Activated T-helper 1 cell treated with anti-CD3 and anti-CD28 coated beads, Interleukin-2, amount 50 U/mL, for 16 hours (primary cell): ENCODE measurements at places on chromosomes 4 and X.

- DNase-seq: no peak
These were observed 157.1 kb downstream of the TRIML1 start for GRCh38 chr4:188296331-188296730.

- no peak for DNase-seq
These were observed 33.0 kb downstream of the CCNG2 start for GRCh38 chr4:77190053-77190452.

DNA sequence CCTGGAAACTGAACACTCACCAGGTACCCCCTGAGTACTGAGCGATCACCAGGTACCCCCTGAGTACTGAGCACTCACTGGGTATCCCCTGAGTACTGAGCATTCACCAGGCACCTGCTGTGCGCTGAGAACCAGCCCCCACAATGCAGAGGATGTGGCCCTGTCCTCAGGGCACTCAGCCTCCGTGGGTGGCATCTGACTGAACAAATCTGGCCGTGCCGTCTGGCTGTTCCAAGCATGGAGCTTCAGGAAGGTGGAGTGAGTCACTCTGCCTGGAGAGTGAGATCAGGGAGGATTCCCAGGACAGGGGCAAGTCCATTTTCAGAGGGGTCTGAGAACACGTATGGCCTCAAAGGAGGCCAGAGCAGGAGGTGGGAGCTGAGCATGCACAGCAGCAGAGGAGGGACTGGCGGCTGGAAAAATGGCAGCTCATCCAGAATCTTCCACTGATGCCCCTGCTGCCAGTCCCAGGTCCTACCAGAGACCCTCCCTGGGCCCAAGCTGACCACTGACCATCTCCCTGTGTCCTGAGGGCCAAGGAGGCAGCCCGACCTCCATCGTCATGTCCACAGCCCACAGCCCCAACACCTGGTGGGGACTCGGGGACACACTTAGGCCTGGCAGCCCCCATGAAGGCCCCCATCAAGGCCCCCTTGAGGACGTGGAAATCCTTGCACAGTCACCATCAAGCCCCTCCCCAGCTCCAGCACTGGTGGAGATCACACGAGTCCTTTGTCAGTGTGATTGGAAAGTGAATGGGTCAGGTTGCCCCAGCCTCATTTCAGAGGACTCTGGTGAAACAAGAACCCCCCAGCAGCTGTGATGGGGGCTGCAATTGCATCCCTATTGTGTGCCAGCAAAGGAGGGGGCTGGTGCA, 94.1 kb downstream of the HMX1 start:
- DNase-seq: no peak

DNA sequence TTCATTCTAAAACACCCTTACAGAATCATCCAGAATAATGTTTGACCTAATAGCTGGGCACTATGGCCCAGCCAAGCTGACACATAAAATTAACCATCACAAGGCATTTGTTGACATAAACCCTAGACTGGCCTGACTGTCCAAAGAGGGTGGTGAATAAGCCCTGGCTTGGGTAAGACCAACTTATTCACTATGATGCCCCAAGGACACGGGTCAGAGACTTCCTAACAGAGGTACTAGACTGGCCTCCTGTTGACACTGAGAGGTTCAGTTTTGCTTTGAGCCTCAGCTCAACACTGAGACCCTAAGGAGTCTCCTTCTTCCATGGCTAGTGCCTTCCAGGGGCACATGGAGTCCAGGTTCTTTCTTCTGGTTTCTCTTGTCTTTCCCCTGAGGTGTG, 21.3 kb downstream of the FGF2 start:
- no peak for DNase-seq

GRCh38 chrX:72306851-72307645, 1.3 kb upstream of the CITED1 start:
- DNase-seq: no peak

DNA sequence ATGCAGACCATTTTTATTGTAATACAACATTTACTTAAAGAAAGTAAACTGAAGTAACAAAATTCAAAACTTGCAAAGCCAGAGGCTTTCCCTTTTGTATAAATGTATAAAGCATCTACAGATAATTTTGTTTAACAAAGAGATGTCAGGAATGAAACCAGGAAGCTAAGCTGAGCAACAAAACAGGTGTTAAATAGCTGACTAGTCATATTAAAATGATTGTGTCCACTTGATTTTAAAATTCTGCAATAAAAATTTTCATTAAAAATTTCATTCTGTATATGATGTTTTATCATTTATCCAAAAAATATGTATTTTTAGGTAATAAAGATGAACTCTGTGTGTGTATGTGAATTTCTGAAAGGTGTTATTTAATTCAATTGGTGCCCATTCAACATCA, 72.0 kb upstream of the TRAM1L1 start:
- DNase-seq: no peak

GRCh38 chrX:37000140-37000539, 8.0 kb upstream of the FAM47C start:
- no peak for DNase-seq

- no peak for DNase-seq
These were observed 25.4 kb downstream of the C4orf17 start for GRCh38 chr4:99536271-99536670.

- no peak for DNase-seq
These were observed 144.2 kb upstream of the GEMIN8 start for GRCh38 chrX:14173873-14174272.

DNA sequence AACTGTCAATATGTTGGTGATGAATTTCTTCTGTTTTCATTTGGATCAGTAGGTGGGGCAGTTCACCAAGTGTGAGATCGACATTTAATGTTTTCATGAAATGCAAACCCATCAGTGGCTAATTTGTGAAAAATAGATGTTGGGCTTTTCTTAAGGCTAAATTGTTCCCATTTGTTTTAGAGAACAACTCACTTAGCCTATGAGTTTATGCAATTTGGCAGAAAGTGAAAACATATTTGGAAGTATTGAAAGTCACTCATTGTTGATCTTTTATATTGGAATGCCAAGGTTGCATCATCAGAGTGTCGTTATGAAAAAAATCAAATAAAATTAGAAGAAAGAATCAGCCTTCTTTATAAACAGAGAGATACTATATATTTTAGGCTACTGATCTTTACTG, 132.4 kb downstream of the RPA4 start:
- no peak for DNase-seq
